ENCODE measurements at places on chromosomes 7 and 10. TPM values are rescaled to one million over a fixed set of nuclear protein-coding genes. Genes with fewer than 3 reads are reported as not detected.

AS3MT gene
- 7.2 TPM for polyA plus RNA-seq

GIMAP6 gene
- polyA plus RNA-seq = not detected

PCDH15 gene
- 0.45 TPM for polyA plus RNA-seq

TLX1 gene
- polyA plus RNA-seq = not detected

OR2A1 gene
- polyA plus RNA-seq = 1.6 TPM
